ENCODE measurements at places on chromosomes 3 and 15.

GRCh38 chr3:153901152-153901551 lies 220.0 kb upstream of the ARHGEF26 start:
- no peak for DNase-seq

GRCh38 chr15:72339777-72340177 lies 19.8 kb upstream of the CELF6 start:
- no peak for DNase-seq

GRCh38 chr3:55000546-55000945 lies 72.7 kb upstream of the LRTM1 start:
- no peak for DNase-seq

GRCh38 chr15:63354821-63355650 lies 26.6 kb downstream of the CA12 start:
- no peak for DNase-seq

DNA sequence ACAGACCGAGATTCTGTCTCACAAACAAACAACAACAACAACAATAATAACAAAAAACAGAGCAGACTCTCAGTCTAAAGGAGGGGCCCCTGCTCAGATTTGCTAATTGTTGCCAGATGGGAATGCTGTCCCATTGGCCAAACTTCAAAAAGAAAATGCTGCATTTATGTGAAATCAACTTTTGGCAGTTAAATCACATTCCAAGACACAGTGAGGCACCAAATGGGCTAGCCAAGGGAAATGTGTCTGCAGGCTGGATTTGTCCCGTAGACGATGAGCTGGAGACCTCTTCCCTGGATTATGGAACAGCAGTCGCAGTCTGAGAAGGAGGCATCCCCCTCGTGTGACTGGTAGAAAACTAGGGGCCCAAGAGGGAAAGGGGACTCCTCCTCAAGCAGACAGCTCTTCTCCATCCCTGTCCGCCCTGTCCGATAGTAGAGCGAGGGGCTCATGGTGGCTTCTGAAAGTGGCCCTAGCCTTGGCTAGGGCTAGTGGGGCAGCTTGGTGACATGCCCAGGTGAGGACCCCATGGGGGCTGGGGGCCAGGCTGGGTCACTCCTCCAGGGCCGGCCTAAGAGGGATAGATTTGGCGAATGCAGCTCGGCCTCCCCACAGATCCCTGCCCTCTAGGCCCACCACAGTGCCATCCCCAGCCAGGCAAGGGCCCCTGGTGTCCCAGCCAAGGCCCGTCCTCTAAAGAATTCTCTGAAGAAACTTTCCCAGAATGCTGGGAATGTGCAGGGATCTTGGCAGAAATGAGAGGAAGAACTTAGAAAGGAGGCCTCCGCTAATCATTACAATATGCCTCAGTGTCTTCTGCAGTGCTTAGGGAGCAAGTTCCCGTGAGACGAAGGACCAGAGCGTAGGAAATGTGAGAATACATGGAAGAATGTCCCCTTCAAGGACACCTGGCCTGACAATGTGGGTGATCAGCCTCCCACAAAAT lies 2.0 kb downstream of the SLC22A14 start:
- no peak for DNase-seq

DNA sequence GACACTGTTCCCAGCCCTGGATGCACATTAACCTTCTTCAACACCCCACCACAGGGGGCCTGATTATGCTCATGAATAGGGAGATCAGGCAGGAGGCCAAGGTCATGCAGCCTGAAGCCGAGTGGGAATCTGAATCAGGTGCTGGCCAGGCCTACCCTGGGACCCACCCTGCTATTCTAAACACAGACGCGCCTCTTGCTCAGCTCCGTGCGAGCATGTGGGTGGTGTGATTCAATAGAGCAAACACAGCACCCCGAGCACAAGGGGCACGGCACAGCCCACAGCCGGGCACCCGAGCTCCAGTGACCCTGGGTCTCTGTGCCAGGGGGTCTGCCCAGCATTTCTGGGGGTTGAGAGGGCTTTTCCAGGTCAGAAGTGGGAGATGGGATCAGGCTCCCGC lies 24.6 kb upstream of the GRIP2 start:
- DNase-seq, result no peak

DNA sequence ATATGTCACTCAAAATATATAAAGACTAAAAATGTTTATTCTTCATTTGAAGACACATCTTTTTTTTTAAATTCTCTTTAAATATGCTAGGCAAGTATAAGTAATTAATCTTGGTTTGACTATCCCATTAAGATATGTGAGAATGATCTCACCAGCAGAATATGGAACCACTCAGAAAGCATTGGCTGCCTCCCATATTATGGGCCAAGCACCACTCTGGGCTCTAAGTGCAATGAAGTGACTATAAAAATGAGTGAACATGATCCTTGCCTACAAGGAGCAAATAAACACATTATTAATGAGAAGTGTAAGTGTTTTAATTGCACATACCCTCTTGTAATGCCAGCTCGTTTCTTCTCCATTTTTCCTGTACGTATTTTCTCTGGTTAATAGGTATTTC lies 328.5 kb downstream of the NAALADL2 start:
- DNase-seq, result peak; percentile 78

DNA sequence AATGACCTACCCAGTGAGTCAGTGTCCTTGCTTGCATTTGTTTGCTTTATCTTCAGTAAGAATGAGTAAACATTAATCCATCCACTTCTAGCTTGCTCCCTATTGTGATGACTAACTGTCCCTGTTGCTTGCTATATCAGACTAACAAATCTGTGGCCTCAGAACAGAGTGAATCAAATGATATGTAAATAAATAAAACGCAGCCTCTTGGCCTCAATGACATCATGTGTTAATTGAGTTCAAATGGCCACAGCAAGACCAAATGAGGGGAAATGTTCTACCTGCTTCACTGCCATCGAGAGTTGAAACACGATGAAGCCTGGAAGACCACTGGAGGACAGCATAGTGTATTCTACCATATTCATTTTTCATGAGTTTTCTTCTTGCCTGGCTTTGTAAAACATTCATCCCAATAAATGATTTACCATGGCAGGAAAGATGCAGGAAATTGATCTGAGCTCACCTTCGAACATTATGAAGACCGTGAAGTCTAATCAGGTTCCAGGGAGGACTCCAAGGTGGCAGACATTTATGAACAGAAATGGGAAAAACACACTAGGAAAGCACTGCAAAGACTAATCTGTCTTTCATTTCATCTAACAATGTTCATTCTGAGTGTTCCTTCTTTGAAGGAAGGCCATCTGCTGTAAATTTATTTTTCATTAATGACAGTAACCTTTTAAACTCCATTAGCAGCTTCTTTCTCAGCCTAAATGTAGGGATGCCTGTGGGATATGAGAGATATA lies 1144.5 kb downstream of the TUSC7 start:
- no peak for DNase-seq

DNA sequence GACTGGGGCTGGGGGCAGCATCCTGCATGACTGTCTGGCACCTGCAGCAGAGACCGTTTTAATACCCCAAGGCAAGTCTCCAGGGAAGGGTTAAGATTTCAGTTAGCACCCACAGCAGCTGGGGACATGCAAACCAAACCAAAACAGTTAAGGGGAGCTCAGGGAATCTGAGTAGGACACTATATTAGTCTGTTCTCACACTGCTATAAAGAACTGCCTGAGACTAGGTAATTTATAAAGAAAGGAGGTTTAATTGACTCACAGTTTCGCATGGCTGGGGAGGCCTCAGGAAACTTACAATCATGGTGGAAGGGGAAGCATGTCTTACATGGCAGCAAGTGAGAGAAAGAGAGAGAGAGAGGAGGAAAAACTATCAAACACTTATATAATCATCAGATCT lies 25.3 kb downstream of the GALNT15 start:
- DNase-seq, result no peak

DNA sequence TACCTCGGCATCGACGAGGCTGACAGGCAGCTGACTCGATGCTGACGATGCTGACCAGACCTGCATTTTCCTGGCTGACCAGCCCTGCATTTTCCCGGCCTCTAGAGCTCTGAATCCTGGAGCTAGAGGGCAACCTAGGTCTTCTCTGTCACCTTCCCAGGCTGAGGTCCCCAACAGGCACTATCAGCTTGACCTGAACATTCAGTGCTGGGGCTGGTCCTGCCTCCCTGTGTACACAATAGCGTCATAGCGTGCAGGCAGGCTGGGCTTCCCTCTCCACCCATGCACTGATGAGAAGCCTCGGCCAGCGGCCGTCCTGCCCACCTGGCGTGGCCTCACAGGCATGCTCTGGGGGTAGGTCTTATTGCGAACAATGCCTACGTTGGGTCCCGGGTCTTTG lies 62.3 kb upstream of the SNRPA1 start:
- DNase-seq, result no peak

DNA sequence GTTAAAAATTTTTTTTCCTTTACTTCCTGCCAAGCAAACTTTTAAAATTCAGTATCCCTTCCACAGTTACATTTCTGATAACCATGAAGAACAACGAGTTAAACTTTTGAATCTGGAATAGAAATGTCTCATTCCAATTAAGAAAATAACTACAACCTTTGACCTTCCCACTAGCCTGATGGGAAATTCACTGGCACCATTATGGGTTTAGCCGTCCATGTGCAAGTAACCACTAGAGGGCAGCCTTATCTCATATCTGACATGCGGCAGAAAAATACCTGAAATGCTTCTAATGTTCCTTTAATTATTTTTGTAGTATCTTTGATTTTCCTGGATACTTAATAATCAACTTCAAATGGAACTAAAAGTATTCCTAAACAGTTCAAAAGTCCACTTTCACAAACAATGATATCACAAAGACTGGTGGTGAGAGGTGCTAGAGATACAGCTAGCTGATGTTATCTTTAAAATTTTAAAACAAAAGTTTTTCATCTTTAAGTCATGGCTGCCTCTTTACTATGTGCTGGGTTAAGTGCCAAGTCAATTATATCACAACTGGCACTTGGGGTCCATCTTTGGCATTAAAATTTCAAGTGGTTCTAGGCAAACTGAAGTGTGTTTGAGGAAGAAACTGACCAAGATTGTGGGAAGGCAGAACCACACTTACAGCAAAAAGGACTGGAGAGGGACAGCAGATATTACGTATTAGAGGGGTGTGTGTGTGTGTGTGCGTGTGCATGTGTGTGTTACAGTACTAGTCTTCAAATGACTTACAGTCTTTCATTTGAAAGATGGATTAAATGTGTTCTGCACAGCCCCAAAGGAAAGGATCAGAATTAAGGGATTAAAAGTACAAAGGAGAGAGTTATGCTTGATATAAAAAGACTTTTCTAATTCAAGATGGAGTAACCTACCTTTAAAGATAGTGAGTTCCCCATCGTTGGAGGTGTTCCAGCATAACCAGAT lies 107.1 kb upstream of the ICE2 start:
- peak; percentile 41 for DNase-seq

DNA sequence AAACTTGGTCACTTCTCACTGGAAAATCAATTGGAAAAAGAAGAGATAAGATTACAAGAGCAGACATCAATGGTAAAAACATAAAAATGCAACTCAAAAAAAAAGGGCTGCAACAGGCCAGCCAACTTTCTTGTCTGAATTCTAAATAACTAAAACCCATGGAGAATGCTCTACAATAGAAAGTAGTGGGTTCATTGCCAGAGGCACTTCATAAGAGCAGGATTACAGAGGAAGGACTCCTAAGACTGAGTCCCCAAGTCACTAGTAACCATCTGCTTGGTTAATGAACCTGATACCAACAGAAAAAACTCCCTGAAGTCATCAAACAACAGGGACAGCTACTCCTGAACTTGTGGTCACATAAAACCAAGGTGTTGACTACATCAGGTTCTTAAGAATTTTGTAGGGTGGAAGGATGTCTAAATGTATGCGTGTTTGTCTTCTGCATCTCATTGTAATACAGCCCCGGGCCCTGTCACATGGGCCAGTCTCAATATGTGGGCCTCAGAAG lies 148.6 kb downstream of the IMPG2 start:
- no peak for DNase-seq

DNA sequence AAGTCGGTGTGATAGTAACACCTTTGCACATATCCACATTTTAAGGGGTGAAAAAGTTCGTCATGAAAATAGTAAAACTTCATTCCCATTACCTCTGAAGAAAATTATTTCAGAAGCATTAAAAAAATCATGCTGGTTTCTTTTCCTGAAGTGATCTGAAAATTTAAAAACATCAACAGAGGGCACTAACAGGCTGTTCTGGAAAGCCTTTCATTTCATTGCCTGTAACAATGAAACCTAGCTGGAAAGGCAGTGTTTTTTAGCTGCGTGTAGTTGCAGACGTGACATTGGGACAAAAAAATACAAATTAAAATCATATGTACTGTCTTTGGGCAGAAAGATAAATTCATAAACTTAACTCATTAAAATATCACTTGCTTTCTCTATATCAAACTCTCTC lies 993.8 kb downstream of the GBE1 start:
- no peak for DNase-seq

All from NCI-H1436 treated with DMSO at 0.1 percent for 48 hours (cell line).